ENCODE measurements at places on chromosomes 2 and 18.

DNA sequence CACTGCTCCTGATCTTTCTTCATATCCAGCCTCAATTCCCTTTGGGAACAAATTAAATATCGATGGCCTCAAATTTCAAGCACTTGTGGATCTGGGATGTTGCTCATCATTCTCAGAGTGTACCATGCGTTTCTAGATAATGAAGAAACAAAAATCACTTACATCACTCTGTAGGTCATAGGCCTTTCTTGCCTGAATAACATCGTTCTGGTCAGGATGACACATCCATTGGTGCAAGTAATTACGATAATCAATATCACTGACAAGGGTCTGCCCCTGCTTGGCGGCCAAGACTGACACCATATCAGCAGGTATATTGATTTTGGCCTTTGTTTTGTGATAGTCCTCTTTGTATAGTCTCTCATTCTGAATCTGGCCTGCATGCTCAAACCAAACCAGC, 157.3 kb downstream of the RIF1 start:
- DNase-seq = no peak

- DNase-seq = no peak
Measured at GRCh38 chr2:238726670-238727584, 121.0 kb upstream of the TWIST2 start.

DNA sequence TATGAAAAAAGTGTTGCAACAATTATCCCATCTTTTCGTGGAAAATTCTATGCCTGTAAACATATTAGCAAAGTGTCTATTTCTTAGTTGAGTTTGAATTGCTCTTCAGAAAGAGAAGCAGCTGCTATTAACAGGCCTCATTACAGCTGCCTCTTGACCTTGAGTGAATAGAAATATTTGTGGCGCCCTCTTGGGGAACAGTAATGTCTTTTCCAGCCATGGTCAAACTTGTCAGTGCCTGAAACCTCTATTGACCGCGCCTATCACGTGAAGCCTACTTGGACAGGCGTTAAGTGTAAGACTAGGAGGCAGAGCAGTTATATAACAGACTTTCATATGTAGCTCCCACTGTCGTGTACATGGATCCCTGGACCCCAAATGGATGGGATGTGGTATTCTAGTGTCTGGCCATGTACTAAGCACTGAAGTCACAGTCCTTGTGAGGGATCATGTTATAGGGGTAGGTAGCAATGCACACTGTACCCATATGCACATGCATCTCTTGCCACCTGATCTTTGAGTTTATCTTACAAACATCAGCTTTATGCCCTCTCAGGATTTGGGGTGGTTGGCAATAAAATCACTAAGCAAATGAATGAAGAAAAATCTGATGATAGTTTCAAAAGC, 245.0 kb downstream of the PTGR3 start:
- DNase-seq = peak; percentile 29

DNA sequence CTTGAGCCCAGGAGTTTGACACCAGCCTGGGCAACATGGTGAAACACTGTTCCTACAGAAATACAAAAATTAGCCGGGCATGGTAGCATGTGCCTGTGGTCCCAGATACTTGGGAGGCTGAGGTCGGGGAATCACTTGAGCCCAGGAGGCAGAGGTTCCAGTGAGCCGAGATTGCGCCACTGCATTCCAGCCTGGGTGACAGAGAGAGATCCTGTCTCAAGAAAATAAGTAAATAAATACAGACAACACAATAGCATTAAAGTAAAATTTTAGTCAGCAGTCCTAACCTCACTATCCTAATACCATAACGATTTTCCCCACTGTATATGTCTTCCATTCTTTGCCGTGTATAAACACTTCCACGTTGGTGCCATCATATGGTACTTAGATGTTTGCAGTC, 83.0 kb upstream of the MBOAT2 start:
- DNase-seq = no peak

- no peak for DNase-seq
Measured at GRCh38 chr2:216064014-216064630, 17.5 kb downstream of the PECR start.

DNA sequence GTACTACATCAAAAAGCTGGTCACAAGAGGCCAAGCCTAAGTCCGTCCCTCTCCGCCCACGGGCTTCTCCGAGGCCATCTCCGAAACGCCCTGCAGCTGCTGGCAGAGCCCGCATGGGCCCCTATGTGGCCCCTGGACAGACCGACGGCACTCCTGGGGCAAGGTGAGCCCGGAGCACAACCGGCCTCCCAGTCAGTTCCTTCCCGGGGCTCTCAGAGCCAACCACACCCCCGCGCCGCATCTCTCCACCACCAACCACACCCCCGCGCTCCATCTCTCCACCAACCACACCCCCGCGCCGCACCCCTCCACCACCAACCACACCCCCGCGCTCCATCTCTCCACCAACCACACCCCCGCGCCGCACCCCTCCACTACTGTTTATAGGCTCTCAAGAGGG, 93.5 kb downstream of the ZNF516 start:
- no peak for DNase-seq

DNA sequence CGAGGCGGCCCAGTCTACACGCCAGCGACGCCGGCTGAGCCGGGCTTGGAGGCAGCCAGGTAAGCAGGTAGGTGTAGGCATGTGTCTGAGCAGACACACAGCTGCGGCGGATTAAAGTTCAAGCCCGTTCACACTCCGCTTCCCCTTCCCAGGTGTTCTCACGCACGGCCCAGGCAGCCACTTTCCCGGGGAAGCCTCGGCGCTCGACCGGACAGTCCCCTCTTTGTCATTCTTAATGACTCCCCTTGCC, 367 bp downstream of the TGFA start:
- no peak for DNase-seq

GRCh38 chr2:19607931-19608771, 249.7 kb upstream of the OSR1 start:
- no peak for DNase-seq

DNA sequence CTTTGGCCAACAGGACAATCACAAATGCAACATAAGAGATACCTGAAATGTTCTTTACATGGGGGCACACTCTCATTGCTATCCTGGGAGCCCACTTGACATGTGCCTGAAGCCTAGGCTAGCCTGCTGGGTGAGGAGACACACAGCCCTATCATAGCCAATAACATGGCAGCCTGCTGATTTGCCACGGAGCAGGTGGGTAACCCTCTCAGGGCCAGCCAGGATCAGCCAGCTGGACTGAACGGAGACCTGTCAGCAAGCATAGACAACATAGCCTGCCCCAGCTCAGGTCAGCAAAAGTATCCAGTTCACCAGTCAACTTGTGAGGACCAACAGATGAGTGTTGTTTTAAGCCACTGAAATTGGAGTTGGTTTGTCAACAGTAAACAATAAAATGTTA, 566.5 kb downstream of the DCDC2C start:
- DNase-seq = no peak

DNA sequence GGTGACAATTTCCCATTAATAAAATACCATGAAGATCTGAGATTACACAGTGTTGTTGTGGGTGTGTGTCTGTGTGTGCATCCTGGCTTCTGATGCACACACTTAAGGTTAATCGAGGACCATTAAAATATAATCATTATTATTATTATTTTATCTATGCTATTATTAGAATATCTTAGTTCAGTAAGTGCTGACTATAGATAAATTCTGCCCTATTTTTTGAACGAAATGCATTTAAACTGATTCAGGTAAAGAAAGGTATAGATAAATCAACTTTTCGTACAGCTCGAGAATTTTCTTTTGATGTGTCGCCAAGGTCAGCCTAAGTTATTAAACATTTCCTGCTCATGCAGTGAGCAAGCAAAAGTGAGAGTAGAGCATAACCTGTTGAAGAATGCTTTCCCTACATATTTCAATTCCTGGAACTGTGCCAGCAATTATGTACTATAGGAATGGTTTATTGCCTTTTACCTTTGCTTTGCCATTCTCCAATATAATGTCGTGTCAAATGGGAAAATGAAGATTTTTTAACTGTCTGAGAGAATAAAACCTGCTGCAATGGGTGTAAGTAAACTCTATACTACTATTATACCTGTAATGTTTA, 25.8 kb downstream of the KCNJ3 start:
- no peak for DNase-seq

- DNase-seq = no peak
Measured at GRCh38 chr2:71936076-71937030, 211.3 kb downstream of the CYP26B1 start.

- DNase-seq = peak; percentile 49
Measured at GRCh38 chr18:13216711-13217465, 1.7 kb upstream of the LDLRAD4 start.

DNA sequence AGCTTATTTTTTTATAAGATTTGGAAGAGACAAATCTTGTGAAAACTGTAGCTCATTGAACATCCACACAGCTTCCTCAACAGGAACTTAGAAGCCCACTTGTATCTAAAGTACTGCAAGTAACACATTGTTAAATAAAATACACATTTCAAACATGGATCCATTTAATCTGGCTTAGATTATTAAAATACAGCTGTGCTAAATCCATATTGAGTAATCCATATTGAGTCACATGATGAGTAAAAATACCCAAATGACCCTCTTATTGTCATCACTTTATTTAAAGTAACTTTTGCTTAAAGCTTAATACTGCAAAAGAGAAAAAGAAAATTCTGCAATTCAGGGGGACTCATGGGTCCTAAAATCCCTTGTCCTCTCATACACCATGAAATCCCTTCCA, 133.3 kb downstream of the OSR1 start:
- no peak for DNase-seq

DNA sequence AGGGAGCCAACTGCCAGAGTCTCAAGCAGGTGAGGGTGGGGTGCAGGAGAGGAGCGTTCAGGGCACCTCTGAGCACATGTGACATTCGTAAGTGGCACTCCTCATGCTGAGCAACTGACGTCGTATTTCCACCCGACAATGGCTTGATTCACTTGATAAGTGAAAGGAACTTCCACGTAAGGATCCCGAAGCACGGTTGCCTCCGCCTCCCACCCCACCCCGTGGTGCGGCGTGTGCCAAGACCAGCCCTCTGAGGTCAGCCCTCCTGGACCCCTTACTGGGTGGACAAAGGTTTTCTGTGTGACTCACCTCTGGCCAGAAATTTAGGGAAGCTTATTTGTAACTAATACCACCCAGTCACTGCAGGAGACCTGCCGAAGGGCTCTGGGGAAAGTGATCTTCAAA, 59.9 kb downstream of the AGAP1 start:
- DNase-seq = no peak

DNA sequence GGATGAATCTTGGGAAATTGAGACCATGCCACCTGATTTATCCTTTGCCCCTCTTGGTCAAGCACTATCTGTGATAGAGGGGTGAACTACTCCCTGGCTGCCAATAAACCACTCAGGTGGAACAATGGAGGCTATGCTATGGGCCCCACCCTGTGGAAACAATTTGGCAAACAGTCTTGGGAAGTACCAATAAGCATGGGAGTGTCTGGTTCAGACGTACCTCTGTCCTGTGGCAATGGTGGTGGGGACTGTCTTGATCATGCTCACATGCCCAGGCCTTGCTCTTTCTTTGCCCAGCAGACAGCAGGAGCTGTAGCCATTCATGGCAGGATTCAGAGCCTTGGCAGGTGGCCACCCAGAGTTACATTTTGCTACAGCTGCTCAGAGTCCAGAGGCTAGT, 658.7 kb downstream of the KCNJ3 start:
- DNase-seq = no peak

GRCh38 chr2:196808083-196808665, 981 bp downstream of the C2orf66 start:
- no peak for DNase-seq

DNA sequence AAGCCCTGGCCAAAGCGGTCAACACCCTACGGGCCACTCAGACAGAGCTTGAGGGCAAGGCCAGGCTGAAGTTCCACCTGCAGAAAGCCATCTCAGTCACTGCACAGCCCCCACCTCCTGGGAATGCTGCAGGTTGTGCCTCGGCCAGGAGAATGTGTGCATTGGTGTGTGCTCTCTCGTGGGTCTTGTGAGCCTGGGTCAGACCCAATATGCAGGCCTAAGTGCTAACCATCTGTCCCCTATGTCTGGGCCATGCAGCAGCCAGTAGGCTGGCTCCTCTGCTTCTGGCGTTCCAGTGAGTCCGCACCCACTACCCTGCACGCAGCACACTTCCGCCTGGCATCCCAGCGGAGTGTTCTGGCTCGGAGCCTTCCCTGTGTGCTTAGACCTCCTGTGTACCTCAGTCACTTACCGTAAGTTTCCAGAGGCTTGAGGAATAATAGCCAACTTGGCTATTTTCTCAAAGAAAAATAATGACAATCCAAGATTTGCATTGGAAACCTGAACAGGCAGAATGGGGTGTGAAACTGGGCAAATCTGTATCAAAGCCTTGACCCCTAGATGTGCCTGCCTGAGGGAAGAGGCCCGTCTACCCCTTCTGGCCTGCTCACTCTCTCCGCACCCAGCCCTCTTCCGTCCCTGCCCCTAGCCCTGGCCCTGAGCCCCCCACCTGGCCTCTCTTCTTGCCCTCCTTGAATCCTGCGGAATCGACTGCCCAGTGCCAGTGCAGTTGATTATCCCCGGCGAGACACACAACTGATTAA, 7.2 kb downstream of the SIX3 start:
- DNase-seq = no peak

GRCh38 chr2:161238560-161239325, 69.5 kb upstream of the PSMD14 start:
- peak; percentile 52 for DNase-seq

- DNase-seq = peak; percentile 42
Measured at GRCh38 chr2:44362207-44363015, 664 bp downstream of the CAMKMT start.

- no peak for DNase-seq
Measured at GRCh38 chr2:32058130-32058529, 5.2 kb upstream of the SPAST start.

- DNase-seq = no peak
Measured at GRCh38 chr2:3628800-3629199, 29.2 kb upstream of the ALLC start.

DNA sequence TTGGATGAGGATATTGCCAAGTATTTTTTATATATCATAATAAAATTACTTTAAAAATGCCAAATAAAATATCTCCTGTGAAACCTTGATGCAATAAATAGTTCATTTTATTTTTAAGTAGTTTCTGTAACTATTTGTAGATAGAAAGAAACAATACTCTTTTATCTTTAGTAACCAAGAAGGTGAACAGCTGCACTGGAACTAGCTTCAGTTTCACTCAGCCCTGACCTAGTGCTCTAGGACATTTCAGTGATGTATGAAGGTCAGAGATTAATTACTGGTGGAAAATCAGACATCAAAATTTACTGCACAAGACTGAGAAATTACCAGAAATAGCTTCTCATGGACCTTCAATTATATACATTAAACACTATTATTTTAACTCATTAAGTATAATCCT, 1305.0 kb downstream of the CNTNAP5 start:
- DNase-seq = no peak
